ENCODE measurements at places on chromosomes 2 and 18.

- peak; percentile 16 for DNase-seq
Measured at GRCh38 chr2:79855264-79856006, 342.6 kb downstream of the CTNNA2 start.

GRCh38 chr18:48033790-48034650 lies 103.6 kb upstream of the SMAD2 start:
- no peak for DNase-seq

GRCh38 chr18:36335476-36336279 lies 38.2 kb downstream of the FHOD3 start:
- no peak for DNase-seq

DNA sequence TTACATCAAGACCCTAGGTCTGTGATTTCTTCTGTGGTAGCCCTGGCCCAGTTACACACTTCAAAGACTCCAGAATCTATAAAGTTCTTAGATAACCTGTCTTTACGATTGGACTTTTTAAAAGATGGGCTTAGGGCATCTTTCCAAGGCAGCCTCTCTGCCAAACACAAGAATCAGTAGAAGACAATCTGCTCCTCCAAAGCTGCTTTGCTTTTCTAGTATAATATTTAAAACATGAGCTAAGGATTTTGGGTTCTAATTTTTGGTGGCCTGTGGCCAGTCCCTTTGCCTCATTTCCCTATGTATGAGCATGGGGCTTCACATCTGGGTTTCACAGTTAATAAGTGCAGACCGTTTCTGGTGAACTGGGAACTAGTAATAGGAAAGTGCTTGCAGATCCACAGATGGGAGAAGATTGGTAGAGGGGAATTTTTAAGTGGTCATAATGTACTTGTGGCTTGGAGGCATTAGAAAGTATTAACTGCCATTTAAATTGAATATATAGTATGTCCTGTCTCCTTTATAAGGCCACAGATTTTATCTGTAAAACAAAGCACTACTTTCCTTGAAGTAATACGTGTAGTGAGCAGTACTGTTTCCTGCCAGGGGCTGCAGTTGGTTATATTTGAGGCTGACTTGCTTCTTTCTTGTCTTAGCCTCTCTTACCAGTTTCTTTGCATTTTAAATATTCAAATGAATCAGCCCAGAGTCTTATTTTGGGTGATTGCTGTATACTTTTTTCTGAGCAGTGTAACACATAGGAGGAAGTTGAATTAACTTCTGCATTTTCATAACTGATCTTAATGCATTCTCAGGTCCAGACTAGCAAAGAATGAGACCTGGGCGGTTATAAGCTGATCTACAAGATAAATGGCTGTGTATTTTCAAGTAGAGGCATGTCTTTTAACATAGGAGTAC lies 1.5 kb downstream of the ARPC2 start:
- no peak for DNase-seq

- DNase-seq, result no peak
Measured at GRCh38 chr2:58870704-58871103, 629.6 kb upstream of the FANCL start.

GRCh38 chr2:209062210-209062609 lies 361.6 kb upstream of the MAP2 start:
- no peak for DNase-seq

DNA sequence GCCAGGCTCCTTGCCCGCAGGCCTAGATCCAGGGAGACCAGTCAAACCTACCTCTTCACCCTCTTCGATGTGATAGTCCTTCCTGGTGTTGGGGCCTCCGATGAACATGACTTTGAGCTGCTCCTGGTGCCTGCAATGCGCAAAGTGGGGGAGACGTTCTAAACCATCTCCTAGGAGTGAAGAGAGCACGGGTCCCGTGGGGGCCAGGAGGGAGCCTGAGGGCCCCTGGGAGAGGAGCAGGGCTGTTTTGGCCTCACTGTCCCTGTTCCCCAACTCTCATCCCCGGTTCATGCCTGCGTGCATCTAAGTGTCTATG lies 3.9 kb downstream of the HAAO start:
- no peak for DNase-seq

GRCh38 chr2:65550246-65550645 lies 117.8 kb upstream of the SPRED2 start:
- no peak for DNase-seq

DNA sequence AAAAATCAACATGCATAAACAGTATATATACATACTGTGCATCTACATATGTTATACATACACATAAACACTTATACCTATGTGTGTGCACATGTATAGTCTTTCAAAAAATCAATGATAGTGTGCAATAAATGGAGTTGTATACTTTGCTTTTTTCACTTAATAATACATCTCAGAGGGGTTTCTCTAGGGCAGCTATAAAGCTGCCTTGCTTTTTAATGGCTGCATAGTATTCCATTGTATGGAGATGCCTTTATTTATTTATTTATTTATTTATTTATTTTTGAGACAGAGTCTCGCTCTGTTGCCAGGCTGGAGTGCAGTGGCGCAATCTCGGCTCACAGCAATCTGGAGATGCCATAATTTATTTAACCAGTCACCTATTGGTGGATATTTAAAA lies 7.4 kb upstream of the RNF125 start:
- DNase-seq, result no peak

GRCh38 chr2:58044145-58044544 lies 2.5 kb upstream of the VRK2 start:
- DNase-seq, result no peak

GRCh38 chr18:4403836-4404235 lies 51.3 kb downstream of the DLGAP1 start:
- no peak for DNase-seq

DNA sequence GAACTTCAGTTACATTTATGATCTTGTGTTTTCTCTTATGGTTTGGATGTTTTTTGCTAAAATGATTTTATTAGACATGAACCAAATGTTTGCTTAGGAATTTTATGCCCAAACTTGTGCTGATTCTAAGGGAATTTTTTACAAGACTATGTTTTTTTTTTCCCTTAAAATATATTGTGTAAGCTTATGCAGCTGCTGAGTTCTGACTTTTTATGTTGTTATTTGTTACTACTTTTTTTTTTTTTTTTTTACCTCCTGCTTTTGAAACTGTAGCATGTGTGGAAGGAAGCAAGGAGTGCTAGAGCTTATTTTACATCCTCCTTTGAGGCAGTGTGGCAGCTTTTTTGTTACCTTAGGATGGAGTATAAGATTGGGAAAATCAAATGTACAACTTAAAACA lies 6.0 kb upstream of the DNAH7 start:
- DNase-seq, result no peak

- no peak for DNase-seq
Measured at GRCh38 chr2:144460727-144461307, 59.1 kb downstream of the ZEB2 start.

- no peak for DNase-seq
Measured at GRCh38 chr18:34342960-34343359, 118.2 kb upstream of the NOL4 start.

DNA sequence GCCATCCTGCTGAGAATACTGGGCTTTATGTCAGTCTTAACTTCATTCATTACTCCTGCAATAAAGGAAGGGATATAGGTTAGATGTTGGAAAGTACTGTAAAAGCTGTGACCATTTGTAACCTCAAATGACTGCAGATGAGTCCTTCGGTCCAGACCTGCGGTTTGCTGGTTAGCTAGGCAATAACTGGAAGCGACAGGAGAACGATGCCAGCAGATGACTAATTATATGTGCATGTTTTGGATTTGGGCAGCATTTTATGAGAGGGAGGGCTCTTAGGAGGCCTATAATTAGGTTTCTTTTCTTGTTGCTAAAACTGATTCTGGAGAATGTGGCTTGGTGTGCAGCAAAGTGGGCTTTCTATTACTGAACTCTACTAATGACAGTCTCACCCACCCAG lies 205.6 kb downstream of the TMEM182 start:
- no peak for DNase-seq

GRCh38 chr2:174510583-174511189 lies 23.9 kb upstream of the GPR155 start:
- DNase-seq, result no peak

DNA sequence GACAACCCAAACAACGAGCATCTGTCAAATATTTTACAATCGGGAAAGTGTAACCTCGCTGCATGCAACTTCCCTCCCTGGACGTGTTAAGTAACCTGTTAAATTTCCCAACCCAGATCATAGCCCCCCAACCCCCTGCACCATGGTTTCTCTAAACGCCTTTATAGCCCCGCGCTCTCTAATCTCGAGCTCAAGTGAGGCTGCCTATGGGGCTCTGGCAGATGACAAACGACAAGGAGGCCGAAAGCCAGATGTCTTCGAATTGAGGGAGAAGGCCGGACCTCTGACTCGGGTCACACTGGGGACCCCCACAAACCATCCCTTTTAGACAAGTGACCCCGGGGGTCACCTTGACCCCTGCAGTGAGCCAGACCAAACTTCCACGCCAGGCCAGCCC lies 526 bp downstream of the COX7A2L start:
- DNase-seq, result no peak
